ENCODE measurements at places on chromosomes 11 and 22.

GRCh38 chr22:40791241-40791640, 27.9 kb downstream of the SLC25A17 start:
- no peak for DNase-seq

DNA sequence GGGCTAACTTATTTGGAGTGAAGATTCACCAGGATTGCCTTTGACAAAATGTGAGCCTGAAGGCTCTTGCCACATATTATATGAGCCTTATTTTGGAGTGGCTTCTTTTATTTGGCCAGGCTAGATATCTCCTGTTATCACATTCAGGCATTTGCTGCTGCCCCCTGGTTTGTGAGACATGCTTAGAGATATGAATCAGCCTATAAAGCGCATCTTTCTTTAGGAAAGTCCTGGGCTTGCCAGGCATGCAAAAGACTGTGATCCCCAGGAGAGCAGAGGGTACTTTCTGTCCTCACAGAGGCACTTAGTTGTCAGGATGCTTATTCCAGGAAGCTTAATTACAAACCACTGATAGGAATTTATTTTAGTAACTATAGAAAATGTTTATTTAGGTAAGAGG, 333.3 kb downstream of the FAT3 start:
- DNase-seq: no peak

GRCh38 chr22:30868663-30869385, 99.8 kb downstream of the MORC2 start:
- no peak for DNase-seq

DNA sequence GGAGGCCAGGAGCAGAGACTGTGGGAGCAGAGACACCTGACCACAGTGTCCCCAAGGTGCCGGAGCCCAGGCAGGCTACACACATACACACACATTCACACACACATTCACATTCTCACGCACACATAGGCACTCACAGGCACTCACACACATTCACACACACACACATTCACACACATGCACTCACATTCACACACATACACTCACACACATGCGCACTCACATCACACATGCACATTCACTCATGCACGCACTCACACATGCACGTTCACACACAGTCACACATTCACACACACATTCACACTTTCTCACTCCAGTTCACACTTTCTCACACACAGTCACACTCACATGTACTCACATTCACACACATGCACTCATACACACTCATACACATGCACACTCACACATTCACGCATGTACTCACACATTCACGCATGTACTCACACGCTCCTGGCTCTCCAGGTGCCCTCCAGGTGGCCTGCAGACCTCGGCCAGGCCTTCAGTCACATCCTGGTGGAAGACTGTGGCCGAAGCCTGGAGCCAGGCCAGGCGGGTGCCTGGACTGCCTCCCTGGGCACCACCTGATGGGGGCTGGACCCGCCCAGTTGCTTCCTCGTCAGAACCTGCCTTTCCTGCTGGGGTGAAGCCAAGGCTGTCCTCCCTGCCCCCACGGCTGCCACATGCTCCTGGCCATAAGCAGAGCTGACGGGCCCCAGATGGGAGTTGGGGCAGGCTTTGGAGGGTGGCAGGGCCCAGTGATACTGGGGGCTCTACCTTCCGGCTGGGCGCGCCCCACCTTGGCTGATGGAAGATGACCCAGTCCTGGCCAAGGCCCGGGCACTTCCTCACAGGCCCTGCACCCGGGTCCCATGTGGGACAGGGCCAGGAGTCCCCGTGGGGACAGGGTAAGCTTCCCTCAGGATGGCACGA, 89.5 kb downstream of the WNT7B start:
- no peak for DNase-seq

DNA sequence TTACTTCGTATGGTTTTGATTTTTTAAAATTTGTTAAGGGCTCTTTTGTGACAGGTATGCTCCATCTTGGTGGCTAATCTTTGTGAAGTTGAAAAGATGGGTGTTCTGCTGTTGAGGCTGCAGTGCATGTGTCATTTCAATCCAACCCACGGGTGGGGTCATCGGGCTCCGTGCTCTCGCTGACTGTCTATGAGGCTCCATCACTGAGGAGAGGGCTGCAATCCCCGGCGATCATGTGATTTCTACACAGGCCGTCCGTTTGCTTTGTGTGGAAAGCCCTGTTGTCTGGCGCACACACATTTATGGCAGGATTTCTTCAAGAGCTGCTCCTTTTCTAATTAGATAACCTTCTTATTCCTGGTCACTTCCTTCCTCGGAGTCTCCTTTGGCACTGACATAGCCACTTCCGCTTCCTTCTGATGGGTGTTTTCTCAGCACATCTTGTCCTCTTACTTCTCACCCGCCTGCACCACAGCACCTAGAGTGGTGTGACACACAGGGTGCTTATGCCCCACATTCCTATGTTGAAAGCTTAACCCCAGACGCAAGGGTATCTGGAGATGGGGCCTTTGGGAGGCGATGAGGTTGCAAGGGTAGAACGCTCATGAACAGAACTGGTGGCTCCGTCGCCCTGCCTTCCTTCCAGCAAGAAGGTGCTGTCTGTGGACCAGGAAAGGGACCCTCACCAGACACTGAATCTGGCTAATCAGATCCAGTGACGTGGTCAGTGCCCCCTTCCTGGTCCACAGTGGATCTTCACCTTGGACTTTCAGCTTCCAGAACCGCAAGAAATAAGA, 9.4 kb downstream of the MOB2 start:
- DNase-seq: no peak

DNA sequence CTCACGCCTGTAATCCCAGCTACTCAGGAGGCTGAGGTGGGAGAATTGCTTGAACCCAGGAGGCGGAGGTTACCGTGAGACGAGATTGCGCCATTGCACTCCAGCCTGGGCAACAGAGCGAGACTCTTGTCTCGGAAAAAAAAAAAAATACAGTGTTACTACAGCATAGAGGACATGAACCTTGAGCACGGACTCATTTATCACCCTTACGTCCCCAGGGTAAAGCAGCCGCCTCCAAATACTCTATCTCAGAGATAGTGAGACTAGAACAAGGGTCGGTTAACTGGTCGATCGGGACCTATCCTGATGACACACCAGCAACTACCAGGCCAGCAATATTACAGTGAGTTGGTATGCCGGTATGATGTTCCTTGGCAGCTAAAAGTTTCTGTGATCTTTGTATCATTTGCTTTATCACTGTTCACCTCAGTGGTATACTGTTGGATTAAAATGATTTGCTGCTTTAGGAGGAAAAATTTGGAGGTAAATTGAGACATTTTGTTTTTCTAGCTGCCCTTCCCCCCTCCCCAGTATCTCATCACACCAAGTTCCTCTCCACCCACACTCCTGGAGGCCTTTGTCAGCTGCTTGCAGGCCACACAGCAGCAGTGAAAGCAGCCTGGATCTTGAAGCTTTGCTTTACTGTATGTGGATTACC, 7.0 kb upstream of the SIDT2 start:
- peak; percentile 33 for DNase-seq

Measured in activated CD8-positive, alpha-beta memory T cell treated with anti-CD3 and anti-CD28 coated beads for 24 hours (primary cell).